ENCODE measurements at places on chromosomes 12 and 14. TPM values are rescaled to one million over a fixed set of nuclear protein-coding genes. Genes with fewer than 3 reads are reported as not detected.

DNA sequence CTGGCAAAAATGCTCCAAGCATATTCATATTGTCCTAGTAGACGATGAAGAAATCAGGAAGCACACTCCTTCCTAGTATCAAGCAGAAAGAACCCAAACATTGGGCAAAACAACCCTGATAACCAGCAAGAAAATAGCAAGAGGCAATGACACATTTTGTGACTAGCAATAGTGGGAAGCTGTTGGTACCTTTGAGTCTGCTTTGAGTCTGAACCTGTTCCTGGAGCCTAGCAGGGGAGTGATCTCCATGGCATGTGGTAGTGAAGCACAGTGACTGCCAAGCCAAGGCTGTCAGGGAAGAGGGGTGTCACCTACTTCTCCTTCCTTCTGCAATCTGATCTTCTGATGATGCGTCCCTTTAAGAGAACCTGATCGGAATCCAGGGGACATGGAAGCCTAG, 533.9 kb downstream of the VRK1 start:
- DNase-seq, result no peak

- DNase-seq, result no peak
Observed at GRCh38 chr12:131683266-131684014, 27.4 kb upstream of the SFSWAP start.

DNA sequence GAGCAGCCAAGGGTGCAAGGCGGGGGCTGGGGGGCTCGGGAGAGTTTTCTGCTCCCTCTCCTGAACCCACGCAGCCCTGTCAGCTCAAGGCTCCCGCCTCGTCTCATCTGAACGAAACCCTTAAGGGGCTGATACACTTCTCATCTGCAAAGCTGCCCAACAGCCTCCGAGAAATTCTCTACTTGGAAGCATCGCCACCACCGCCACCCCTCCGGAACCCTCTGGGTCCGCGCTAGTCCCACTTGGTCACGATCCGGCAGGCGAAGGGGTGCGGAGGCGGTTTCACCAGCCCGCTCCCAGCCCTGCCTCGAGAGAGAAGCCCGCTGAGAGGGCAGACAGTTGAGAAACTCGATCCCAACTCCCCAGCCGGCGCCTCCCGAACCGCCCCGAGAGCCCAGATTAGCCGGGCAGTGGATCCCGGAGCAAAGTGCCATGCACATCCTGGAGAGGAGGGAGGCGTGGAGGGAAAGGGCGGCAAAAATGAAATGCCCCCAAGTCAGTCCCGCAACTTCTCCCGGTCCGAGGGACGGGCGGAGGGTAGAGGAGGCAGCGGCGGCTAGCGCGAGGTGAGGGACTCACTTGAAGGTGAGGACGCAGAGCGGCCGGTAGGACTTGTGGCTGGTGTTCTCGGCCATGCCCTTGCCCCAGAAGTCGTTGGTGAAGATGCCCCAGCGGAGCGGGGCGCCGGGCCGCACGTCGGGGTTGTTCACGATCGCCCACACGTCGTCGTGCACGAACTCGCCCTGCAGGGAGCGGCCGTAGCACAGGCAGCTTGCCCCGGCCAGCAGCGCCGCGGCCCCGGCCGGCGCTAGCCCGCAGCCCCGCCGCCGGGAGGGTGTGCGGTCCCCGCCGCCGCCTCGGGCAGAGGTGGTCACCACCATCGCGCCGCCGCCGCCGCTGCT, 620 bp downstream of the TMTC1 start:
- DNase-seq, result no peak

GRCh38 chr12:29662734-29663323, 120.9 kb downstream of the TMTC1 start:
- no peak for DNase-seq

GRCh38 chr12:143964-144649, 69.8 kb downstream of the SLC6A12 start:
- no peak for DNase-seq

DNA sequence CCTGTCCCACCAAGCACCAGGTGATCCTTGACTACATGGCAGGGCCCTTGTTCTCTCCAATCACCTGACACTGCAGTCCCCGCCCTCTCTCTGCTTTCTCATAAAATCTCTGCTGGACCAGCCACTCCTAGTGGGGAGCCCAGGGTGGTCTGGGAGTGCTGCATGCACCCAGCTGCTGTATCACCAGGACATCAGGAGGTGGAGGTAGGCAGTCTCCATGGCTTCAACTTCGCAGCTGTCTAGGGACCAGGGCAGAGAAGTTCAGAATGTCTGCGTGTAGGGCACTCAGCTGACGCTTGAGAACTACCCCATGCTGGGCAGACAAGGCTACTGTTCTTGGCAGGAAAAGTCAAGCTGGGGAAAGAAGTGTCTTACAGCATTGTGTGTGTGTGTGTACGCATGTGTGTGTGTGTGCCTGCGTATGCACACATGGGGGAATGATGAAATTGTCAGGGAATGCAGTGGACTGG, 2.6 kb downstream of the WSCD2 start:
- no peak for DNase-seq

DNA sequence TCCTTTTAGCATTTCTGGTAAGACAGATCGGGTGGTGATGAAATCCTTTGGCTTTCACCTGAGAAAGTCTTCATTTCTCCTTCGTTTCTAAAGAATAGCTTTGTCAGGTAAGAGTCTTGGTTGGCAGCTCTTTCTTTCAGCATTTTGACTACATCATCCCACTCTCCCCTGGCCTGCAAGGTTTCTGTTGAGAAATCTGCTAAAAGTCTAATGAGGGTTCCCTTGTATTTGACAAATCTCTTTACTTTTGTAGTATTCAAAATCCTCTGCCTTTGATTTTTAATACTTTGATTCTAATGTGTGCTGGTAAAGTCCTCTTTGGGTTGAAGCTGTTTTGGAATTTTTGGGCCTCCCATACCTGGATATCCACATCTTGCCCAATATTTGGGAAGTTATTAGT, 120.2 kb downstream of the PAX9 start:
- DNase-seq, result no peak

- DNase-seq, result no peak
Observed at GRCh38 chr12:44589697-44590096, 286.4 kb downstream of the NELL2 start.

DNA sequence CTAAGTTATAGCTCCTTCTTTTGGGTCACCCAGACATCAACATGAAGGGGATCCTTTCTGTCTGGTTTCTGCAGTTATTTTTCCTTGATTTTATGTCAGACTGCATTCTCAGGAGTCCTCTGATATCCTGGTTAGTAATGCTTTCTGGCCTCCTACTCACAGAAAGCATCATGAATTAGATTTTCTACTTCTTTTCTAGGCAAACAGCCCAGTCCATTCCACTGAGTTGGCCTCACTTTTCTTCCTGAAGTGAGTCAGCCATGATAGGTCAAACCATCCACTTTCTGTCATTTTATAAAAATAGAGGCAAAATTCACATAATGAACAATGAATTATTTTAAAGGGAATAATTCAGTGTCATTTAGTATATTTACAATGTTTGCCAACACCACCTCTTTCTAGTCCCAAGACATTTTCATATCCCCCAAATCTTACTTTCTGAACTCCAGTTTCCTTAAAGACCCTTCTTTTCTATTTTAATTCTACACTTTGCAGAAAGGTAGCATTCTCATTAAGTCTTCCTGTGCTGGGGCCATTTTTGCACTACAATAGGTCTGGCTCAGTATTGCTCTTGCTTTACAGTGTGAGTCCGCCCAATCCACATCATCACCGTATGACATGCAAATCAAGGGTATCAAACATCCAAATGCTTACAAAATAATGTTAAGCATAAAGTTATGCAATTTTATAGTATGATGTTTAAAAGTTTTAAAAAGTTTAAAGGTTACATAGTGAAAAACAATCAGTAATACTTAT, 95.1 kb downstream of the UNC79 start:
- no peak for DNase-seq

- DNase-seq, result no peak
Observed at GRCh38 chr14:88210426-88210825, 112.6 kb downstream of the KCNK10 start.

DNA sequence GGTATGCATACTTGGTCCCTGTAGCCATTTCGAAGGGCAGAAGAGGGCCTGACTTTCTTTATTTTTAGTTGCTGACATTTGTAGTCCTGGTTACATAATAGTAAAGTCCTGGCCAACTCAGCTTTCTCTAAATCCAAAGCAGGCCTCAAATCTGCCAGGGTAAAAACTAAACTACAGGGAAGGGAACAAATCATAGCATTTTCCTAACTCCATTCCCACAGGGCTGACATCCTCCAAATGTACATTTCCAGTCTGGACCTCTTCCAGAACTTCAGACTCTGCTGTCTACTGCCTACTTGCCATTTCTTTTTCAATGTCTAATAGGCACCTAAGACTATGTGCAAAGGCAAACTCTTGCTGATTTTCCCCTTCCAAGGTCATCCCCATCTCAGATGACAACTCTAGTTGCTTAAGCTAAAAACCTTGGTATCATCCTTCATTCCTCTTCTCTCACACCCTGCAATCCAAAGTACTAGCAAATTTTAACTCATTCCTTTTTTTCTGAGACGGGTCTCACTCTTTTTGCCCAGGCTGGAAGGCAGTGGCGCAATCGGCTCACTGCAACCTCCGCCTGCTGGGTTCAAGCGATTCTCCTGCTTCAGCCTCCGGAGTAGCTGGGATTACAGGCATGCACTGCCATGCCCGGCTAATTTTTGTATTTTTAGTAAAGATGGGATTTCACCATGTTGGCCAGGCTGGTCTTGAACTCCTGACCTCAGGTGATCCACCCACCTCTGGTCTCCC, 2.0 kb downstream of the DDIT3 start:
- DNase-seq, result no peak

DNA sequence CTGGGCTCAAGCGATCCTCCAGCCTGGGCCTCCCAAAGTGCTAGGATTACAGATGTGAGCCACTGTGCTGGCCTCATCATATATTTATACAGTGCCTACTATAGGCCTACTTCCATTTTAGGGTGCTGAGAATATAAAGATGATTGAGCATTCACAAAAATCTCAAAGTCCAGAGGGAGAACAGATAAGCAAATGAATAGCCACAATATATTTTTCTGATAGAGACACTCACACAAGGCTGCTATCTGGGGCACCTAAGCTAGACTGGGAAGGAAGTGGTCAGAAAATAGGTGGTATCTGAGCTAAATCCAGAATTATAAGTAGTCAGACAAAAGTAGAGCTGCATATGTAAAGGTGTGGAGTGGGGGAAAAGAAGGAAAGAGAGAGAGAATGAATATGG, 21.6 kb downstream of the PKP2 start:
- DNase-seq, result no peak

GRCh38 chr12:22459838-22460490, 84.4 kb downstream of the C2CD5 start:
- no peak for DNase-seq

DNA sequence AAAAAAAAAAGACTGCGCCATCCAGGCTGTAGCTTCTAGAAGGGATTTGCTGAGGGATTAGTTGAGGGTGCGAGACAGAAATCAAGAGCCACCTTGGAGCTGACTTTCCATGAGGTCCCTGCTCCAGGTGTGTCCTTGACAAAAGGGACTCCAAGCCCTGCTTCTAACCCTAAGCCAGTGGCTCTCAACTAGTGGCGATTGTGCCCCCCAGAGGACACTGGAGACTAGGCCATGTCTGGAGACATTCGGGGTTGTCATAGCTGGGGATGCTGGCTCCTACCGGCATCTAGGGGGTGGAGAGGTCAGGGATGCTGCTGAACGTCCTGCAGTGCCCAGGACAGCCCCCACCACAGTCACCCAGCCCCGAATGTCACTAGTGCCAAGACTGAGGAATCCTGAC, 40.6 kb downstream of the SPRING1 start:
- no peak for DNase-seq

- DNase-seq, result no peak
Observed at GRCh38 chr12:92270521-92270920, 124.9 kb upstream of the BTG1 start.

GRCh38 chr12:106508966-106509365, 73.8 kb upstream of the RFX4 start:
- DNase-seq, result no peak

DNA sequence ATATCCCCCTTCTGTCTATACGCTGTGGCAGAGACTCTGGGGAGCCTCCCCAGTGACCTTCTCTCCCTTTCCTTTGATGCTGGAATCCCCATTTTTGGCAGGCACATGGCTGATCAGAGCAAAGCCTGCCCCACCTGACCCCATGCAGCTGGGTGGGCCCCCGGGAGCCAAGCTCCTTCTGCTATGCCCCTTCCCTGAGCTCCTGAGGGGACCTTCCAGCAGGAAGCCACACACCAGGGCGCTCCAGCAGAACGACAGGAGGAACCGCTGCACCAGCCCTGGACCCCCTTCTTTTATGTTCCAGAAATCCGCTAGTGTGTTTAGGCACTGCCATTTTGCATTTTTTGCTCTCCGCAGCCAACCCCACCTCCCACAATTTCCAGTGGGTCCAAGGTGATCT, 44.6 kb downstream of the TRAFD1 start:
- DNase-seq, result no peak

The MNAT1 gene
- 58.8 TPM for polyA plus RNA-seq

The AQP6 gene
- polyA plus RNA-seq, result not detected

The JDP2 gene
- 46.5 TPM for polyA plus RNA-seq

The STXBP6 gene
- polyA plus RNA-seq, result 0.16 TPM

The FOXN4 gene
- polyA plus RNA-seq, result not detected

The SLC7A7 gene
- polyA plus RNA-seq, result 7.5 TPM

The GSG1 gene
- polyA plus RNA-seq, result 1.6 TPM

The KRT7 gene
- polyA plus RNA-seq, result 1.0 TPM

The PTPN6 gene
- polyA plus RNA-seq, result 0.07 TPM

The PTHLH gene
- polyA plus RNA-seq, result 1.9 TPM

The SLCO1C1 gene
- polyA plus RNA-seq, result not detected

The FZD10 gene
- not detected for polyA plus RNA-seq

The BAZ1A gene
- polyA plus RNA-seq, result 22.6 TPM

The LGR5 gene
- polyA plus RNA-seq, result not detected
